ENCODE measurements at places on chromosomes 2 and 18.
A peak's percentile ranks its signal among the peaks of the same experiment; 100 is the strongest.

DNA sequence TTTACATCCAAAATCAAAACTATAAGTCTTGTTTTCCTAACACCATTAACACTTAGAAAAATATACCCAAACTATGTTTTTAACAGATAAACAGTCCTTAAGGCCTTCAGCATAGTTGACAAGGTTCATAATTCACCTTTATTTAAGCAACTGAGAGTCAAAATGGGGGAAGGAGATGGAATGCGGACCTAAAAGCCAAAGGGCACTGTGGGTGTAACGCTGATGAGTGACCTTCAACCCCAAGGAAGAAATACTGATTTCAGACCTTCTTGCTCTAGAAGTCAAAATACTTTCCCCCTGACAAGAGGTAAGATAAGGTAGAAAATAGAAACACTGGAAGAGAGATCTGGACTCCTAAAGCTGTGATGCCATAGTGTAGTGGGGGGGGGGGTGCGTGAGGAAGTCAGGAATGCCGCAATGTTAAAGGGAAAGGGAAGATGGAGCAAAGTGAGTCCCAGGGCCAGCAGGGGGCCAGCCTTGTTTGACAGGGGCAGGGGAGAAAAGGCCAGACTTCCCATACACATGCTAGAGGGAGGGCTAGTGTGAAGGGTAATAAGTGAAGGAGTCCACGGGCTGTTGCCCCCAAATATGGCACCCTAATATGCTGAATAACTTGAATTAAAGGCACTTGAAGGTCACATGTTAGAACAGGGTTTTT lies 31.4 kb downstream of the CCDC93 start:
- no peak for DNase-seq

DNA sequence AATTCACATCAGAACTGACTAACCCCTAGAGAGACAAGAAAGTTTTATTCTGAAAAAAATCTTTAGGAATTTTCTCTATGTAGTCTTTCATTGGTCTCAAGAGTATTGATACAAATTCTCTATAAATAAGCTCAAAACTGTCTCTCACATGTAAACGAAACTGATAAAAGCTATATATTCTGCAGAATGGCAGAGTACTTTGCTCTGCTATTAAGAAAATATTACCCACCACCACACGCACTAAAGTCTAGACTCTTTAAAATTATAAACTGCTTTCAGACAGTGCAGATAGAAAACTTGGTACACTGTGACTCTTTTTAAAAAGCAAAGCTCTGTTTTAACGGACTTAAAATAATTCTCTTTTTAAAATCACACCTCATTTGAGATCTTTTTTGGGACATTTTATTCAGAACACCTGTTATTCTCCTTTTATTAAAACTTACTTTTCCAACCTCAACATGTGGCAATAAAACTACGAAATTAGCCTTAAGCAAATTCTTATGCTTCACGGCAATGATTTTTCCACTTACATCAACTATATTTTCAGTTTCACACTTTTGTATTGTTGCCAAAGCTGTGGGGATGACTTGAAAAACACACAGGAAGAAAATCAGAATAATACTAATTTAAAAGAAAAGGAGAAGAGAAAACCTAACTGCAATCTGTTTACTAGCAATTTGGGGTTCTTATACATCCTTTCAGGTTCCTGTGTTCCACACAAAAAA lies 58.0 kb downstream of the CCDC88A start:
- DNase-seq: no peak

- DNase-seq: no peak
Observed at GRCh38 chr2:181140414-181140813, 160.0 kb downstream of the UBE2E3 start.

- DNase-seq: no peak
Observed at GRCh38 chr18:41073372-41073954, 881.6 kb upstream of the PIK3C3 start.

DNA sequence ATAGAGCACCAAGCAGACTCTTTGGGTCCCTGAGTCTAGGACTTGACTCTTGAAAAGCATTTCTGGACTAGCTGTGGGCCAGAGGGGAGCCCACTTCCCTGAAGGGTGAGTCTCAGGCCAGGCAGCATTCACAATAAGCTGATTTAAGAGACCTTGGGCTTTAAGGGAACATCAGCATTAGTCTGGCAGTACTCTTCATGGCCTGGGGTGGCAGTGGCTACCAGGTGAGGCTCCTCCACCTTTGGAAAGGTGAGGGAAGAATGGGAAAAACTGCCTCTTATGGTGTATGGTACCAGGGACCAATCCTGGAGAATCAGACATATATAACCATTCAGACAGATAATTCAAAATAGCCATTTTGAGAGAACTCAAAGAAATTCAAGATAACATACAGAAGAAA lies 599.9 kb upstream of the POU3F3 start:
- no peak for DNase-seq

DNA sequence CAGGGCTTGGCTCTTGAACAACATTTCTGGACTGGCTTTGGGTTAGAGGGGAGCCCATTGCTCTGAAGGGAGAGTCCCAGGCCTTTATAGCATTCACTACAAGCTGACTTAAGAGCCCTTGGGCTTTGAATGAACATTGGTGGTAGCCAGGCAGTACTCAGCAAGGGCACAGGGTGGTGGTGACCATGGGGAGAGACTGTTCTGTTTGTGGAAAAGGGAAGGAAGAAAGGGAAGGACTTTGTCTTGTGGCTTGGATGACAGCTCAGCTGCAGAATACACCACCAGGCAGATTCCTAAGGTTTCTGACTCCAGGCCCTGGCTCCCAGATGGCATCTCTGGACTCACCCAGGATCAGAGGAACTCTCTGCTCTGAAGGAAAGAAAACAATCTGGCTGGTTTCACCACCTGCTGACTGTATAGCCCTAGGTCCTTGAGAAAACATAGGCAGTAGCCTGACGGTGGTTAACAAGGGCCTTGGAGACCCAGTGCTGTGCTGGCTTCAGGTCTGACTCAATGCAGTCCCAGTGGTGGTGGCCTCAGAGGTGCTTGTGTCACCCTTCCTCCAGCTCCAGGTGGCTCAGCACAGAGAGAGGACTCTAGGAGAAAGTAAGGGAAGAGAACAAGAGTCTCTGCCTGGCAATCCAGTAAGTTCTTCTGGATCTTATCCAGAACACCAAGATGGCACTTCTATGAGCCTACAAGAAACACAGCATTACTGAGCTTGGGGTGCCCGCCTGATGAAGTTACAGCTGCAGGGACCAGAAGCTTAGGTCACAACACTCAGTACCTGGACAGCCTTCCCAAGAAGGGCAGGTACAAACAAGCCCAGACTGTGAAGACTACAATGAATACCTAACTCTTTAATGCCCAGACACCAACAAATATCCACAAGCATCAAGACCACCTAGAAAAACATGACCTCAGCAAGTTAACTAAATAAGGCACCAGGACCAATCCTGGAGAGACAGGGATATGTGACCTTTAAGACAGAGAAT lies 16.4 kb upstream of the ABCB11 start:
- DNase-seq: no peak

DNA sequence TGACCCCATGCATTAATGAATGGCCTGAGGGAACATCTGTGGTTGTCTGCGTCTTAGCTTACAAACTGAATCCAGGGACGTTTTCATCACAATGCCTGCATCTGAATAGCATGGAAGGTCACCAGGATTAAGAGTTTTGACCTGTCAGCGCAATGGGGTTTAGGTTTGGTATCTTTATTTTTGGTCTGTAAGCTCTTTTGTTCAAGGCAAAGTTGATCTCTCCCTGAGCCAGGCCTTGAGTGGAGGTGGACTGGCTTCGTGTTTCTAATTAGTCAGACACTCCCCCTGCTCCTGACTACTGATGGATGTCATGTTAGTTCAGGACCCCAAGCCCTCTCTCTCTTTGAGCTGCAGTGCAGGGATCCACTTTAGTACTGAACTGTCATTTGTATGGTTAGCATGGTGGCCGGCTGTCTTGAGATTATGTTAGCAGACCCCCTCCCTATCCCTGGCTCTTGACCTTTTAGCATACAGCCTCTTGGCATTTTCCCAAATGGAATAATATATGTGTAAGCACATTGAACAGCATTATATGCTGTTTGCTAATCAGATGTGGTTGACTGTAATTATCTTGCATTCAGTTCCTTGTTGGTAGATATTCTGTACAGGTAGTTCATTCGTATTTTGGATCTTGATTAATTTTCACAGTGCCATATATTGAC lies 59.2 kb downstream of the LYPD6 start:
- no peak for DNase-seq

DNA sequence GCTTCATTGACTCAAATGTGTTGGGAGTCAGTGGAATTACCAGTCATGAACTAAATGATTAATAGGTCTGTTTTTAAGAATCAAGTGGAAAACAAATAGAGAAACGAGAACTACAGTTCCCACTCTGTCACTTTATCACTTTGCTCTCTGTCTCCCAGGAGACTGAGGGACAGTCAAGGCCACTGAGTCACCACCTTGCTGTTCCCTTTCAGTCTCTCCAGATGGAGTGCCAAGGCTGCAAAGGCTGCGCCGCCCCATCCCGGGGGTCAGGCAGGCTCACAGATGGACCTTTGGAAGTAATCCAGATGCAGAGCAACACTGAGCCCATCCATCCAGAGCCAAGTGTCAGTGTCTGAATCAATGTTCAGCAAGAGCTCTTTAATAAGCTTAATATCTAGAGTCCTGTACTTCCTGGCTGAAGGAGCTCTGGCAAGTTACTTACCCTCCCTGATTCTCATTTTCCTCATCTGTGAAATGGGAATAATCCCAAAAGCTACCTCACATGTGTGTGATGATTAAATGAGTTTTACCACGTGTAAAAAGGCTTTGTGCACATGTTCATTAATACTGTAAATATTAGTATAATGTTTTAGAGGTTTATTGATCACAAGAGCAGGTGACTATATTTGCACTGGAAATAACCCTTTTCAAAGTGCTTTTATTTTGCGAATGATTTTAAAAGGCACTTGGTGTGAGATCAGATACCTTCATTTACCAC lies 43.0 kb upstream of the EFEMP1 start:
- DNase-seq: no peak

GRCh38 chr18:13993730-13994129 lies 78.4 kb upstream of the MC2R start:
- DNase-seq: no peak

DNA sequence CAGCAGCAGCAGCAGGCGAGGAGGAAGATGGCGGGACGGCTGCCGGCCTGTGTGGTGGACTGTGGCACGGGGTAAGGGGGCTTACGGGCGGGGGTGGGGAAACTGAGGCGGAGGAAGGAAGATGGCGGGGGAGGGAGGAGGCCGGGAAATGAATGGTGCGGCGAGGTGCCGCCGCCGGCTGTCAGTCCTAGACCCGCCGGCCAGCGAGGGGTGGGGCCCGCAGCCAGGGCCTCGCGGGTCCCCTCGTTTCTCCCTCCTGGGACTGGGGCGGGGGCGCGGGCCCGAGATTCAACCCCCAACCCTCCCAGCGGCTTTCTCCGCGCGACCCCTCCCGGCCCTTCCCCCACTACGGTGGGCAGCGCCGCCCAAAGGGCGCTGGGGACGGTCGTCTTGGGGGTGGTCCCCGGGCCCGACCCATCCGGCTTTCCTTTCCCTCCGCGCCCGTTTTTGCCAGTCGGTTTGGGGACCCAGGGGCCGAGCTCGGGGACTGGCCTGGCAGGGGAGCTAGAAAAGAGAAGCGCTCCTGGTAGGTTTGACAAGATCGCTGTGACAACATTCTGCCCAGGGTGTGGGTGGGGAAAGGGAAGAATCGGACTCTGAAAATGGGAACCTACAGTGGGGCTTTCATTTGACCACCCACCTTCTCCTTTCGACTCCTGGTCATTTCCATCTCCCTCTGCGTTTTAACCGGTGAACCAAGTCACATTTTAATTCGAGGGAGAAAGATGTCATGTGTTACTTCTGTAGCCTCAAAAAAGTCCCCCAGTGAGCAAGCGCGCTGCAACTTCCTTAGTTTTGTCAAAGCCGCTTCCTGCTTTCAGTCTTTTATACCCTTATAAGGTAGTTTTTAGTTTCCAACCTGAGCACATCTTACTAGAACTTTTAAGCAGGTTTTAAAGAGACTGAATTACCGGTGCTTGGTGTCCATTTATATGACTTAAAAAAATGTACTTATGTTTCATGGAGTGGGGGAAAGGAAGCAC lies 655 bp downstream of the ACTR3 start:
- DNase-seq: peak; percentile 89

- DNase-seq: no peak
Observed at GRCh38 chr18:57428221-57429150, 6.7 kb upstream of the ONECUT2 start.

DNA sequence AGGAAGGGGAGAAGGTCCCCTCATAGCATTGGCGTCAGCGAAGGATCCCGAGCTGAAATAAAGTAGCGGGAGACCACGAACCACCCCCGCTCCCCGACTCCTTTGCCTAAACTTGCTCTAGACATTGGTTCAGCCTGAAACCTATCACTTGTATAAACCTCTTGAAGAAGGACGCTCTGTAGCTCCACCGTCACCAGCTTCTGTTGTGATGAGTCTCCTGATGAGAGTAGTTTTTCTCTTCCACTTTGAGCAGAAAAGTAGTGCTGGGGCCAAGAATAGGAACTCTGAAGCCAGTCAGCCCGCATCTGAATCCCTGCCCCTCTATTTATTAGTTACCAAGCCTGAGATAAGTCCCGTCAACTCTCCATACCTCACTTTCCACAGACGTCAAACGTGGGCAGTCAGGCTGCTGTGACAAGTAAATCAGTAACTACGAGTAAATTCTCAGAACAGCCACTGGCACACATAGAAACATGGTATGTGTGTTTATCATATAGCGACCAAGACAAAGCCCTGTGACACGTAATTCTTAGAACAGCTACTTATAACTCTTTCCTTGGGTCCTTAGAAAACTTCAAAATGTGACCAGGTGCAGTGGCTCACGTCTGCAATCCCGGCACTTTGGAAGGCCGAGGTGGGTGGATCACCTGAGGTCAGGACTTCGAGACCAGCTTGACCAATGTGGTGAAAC lies 61.7 kb downstream of the CD226 start:
- no peak for DNase-seq

- DNase-seq: no peak
Observed at GRCh38 chr2:208648368-208648767, 241.8 kb downstream of the PTH2R start.

- no peak for DNase-seq
Observed at GRCh38 chr2:194750926-194751325, 906.1 kb upstream of the SLC39A10 start.

DNA sequence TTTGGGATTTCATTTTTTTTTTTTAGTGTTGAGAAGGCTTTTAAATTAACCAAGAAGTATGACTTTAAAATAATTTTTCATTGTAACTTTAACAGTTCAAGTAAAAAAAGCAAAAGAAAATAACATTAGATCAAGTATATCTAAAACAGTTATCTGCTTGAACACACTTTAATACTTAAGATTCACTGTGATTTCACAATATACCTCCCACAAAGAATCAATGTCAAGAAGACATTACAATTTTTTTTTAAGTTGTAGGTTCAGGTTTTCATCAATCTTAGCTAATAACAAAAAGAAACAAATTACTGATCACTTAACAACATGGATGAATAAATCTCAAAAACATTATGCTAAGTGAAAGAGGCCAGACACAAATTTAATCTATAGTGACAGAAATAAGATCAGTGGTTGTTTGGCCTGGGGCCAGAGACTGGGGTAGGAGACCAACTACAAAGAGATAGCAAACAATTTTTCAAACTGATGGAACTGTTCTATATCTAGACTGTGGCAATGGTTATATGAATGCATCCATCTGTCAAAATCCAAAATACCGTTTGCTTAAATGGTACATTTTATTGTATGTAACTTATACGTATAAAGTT lies 74.8 kb upstream of the FRZB start:
- DNase-seq: no peak

Measured in natural killer cell (primary cell).